Activated CD4-positive, CD25-positive, alpha-beta regulatory T cell (primary cell): ENCODE measurements at places on chromosomes 12 and 14.

- DNase-seq = no peak
These were observed 92.7 kb downstream of the BORCS5 start for GRCh38 chr12:12449533-12450025.

DNA sequence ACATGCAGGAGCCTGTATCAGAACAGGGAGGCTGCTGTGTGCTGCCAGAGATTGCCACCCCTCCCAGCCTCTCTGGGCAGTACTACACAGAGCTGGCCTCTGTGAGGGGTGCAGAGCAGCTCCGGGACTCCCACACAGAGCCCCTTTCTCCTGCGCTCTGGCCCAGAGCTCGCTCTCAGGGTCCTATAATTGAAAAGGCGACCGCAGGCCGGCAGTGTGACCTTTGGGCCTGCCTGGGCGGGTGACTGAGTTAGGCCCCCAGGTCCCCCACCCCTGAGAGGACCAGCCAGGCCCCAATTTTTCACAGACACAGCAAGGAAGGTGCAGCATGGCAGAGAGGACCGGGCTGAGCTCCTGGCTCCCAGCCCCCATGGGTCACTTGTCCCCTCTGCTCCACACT, 136.4 kb downstream of the ZFP36L1 start:
- DNase-seq = no peak

- no peak for DNase-seq
These were observed 59.4 kb downstream of the ZNF664 start for GRCh38 chr12:124032265-124032886.

GRCh38 chr12:116861320-116861719, 19.9 kb downstream of the HRK start:
- DNase-seq = peak; percentile 34

DNA sequence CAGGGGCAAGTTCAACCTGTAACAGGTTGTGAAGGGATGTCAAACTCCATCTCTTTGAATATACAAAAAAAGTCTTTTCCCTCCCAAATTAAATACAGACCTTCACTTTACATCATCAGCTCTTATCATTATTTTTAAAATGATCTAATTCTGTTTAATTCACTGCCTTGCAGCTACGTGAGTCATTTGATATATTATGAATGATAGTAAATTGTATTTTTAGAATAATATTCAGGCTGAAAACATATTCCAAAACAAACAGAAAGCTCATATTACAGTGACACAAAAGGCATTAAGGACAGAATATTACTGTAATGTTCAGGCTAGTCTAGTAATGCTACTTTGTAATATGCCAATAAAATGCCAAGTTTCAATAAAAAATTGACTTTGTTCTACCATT, 53.3 kb downstream of the BCAT1 start:
- DNase-seq = no peak
